ENCODE measurements at places on chromosomes 2 and 18. TPM values are rescaled to one million over a fixed set of nuclear protein-coding genes. Genes with fewer than 3 reads are reported as not detected.

GRCh38 chr18:12159446-12159845 is 65.8 kb downstream of the ANKRD62 start:
- H3K4me3 ChIP-seq: no peak overlapping the region
- H3K4me1 ChIP-seq: no peaks in the 10 kb centered on the region

GRCh38 chr2:151928380-151928779 is 100.2 kb upstream of the ARL5A start:
- DNase-seq: no peak
- H3K4me1 ChIP-seq: no peaks in the 10 kb centered on the region
- no peaks in the 10 kb centered on the region for H3K27me3 ChIP-seq
- no peak overlapping the region for H3K27ac ChIP-seq
- H3K4me3 ChIP-seq: no peak overlapping the region

RGPD4 gene
- total RNA-seq: 0.11 TPM

HYCC2 gene
- total RNA-seq: 34.8 TPM

DNA sequence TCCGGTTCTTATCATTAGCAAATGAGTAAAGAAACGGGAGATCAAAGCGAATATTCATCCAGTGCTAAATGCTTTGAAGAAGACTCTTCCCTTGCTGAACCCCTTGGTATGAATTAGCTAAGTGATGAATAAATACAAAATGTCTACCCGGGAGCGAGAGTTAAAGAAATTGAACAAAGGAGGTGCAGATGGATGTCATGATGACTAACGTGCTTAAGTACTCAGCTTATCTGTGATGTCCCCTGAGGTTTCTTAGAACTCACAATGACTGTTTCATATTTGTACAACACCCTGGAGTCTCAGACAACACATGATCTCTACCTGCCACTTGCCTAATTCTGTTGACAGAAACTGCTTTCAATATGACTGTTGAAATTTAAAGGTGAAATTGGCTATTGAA is 148.5 kb downstream of the TMEM200C start:
- H3K4me3 ChIP-seq: no peak overlapping the region
- no peaks in the 10 kb centered on the region for H3K4me1 ChIP-seq
- H3K36me3 ChIP-seq: no peaks in the 10 kb centered on the region
- no peaks in the 10 kb centered on the region for H3K27me3 ChIP-seq

DNA sequence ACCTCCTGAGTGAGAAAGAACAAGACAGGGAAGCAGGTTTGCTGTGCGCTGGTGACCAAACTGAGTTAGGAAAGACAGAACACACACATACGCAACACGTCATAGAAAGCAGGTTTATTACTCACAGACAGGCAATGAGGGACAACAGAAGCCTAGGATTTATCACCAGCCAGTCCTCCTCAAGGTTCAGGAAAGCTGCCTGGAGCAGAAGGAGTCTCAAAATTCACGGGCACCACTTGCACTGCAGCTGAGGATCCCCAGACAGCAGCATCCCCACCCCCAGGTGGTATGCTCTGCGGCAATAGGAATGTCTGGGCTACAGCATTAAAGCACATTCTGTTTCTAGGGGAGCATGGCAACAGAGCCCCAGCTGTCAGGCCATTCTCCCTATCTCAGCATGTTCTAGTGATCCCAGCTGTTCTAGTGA is 284.4 kb upstream of the RGPD4 start:
- H3K4me1 ChIP-seq: no peaks in the 10 kb centered on the region
- DNase-seq: no peak
- H3K36me3 ChIP-seq: no peaks in the 10 kb centered on the region

IDH1 gene
- 20.4 TPM for total RNA-seq

DNA sequence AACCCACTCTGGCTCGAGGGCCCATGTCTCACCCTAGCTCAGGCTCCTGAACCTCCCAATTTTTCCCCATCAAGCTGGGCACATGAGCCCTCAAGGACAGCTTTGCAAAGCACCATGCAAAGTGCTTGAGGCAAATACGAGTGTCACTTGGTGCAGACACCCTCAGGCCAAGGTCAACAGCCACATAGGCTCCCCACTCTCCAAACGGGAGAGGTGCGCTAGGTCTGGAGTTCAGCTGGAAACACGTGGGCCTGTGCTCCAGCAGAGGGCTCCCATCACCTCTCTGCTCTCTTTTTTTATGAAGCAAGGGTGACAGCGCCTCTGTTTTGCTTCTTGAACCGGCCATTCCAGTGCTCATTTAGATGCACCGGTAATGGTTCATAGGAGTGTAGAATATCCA is 11.9 kb upstream of the ARHGAP25 start:
- DNase-seq: no peak
- no peak overlapping the region for H3K4me3 ChIP-seq
- no peak overlapping the region for H3K27ac ChIP-seq
- no peaks in the 10 kb centered on the region for H3K27me3 ChIP-seq
- no peaks in the 10 kb centered on the region for H3K36me3 ChIP-seq
- peaks cover 85% of the 10 kb centered on the region for H3K4me1 ChIP-seq

DNA sequence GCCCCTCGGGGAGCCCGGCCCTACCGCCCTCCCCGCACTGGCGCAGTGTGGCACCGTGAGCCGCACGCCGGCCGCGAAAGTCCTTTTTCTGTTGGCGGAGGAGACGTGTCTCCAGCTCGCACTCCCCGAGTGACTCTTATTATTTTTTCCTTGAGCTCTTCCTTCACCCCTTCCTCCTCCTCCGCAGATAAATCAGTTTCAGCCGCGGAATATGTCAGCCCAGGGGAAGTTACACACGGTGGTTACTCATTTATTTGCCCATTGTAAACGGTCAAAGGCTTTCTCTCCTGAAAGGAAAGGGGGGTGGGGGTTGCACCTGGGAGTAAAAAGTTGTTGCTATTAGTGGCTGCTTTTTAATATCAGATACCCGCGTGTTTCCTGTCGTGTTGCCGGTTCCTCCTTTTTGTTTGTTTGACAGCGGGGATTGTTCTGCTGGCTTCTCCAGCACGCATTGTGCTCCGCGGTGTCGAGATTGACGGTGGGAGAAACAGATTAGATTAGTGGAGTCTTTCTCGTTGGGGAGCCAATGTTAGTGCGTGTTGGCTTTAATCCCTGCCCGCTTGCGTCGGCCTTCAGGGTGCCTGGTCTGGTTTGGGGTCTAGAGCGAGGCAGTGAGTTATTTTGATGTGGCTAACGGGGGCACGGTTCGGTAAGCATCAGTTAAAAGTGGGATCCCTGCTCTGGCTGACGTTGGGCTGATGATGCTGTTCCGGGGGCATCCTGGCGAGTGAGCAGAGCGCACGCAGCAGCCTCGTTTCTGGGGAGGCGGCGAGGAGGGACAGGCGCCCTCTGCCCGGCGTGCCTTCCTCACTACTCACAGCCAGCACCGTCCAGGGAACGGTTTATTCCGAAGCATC is 1.6 kb downstream of the CRIM1 start:
- peaks cover 13% of the 10 kb centered on the region for H3K4me1 ChIP-seq
- no peaks in the 10 kb centered on the region for H3K27me3 ChIP-seq
- no peaks in the 10 kb centered on the region for H3K36me3 ChIP-seq

ITGB6 gene
- total RNA-seq: not detected

DNA sequence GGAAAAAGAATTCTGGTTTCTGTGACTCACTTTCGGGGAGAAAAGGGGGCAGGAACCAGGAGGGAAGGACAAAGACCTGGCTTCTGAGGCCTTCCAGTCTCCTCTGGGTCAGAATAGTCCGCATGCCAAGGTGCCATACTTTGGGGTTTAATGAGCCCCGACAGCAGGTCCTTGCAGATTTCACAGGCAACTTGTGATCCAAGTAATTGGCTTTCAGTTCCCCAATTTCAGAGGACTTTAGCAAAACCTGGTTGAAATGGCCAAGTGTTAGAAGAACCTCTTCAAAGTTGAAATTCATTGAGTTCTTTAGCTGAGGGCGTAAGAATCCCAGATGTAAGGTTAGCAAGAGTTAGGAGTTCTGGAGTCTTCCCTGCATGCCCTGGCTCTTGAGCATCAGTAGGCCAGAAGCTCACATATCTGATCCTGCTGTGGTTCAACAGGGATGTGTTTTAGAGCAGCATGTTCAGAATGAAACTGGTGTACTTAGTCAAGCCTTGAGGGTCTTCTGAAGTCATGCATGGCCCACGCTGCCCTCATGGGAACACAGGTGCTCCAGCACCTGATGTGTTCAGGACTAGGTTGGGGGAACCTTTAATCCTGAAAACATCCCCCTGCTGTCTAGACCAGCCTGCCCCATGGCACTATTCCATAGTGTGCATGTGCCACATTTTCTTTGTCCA is 143.0 kb downstream of the NUP35 start:
- no peak overlapping the region for H3K27ac ChIP-seq
- H3K27me3 ChIP-seq: no peaks in the 10 kb centered on the region
- no peaks in the 10 kb centered on the region for H3K4me1 ChIP-seq

COLEC12 gene
- total RNA-seq: 0.35 TPM

CSRNP3 gene
- not detected for total RNA-seq

GRCh38 chr18:42931491-42931890 is 184.0 kb downstream of the RIT2 start:
- no peaks in the 10 kb centered on the region for H3K4me1 ChIP-seq
- H3K27ac ChIP-seq: no peak overlapping the region
- no peaks in the 10 kb centered on the region for H3K27me3 ChIP-seq
- DNase-seq: no peak

AGXT gene
- total RNA-seq: not detected

DNA sequence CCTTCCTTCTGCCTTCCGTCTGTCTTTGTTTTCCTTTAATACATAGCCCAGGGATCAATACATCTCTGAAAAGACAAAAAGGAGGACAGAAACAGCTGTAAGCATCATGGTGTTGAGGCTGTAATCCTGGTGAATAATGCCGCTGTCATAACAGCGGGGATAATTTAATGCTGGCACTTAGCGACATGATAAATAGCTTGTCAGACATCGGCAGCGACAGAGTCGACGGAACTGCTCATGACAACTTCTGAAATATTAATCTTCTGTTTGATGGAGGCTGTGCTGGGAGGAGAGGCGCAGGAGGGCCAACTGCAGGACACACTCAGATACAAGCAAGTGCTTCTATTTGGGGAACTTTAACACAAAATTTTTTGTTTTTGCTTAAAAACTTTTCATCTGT is 602.2 kb downstream of the GALR1 start:
- no peaks in the 10 kb centered on the region for H3K27me3 ChIP-seq
- no peak overlapping the region for H3K4me3 ChIP-seq
- H3K27ac ChIP-seq: no peak overlapping the region

FAM237A gene
- not detected for total RNA-seq

DNA sequence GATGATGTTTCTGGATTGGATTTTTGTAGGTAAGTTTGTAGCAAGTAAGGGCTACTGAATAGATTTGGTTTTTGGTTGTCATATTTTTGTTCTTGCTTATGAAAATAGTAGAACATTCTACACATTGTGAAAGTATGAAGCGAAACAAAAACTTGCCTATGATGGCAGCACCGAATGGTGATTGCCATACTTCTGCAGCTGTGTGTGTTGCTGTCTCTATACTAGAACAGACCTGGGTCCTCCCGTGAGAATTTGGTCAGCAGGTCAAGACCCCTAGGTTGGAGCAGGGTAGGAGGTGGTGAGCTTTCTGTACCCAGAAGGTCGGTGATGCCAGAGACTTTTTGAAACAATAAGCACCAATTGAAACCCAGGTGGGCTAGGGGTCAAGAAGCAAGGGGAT is 322.6 kb downstream of the PRKCE start:
- H3K36me3 ChIP-seq: no peaks in the 10 kb centered on the region
- no peak overlapping the region for H3K27ac ChIP-seq

TUBB8B gene
- not detected for total RNA-seq

GRCh38 chr18:58762781-58763171 is 91.5 kb downstream of the MALT1 start:
- no peak for DNase-seq
- no peak overlapping the region for H3K4me3 ChIP-seq
- H3K27me3 ChIP-seq: no peaks in the 10 kb centered on the region
- no peaks in the 10 kb centered on the region for H3K36me3 ChIP-seq

GRCh38 chr2:203471323-203471722 is 63.8 kb downstream of the RAPH1 start:
- no peak for DNase-seq
- no peaks in the 10 kb centered on the region for H3K27me3 ChIP-seq
- no peaks in the 10 kb centered on the region for H3K4me1 ChIP-seq
- H3K4me3 ChIP-seq: no peak overlapping the region
- H3K36me3 ChIP-seq: no peaks in the 10 kb centered on the region

CLEC4F gene
- total RNA-seq: 0.19 TPM

- H3K27me3 ChIP-seq: no peaks in the 10 kb centered on the region
- no peak overlapping the region for H3K4me3 ChIP-seq
- no peaks in the 10 kb centered on the region for H3K4me1 ChIP-seq
- no peak overlapping the region for H3K27ac ChIP-seq
- DNase-seq: no peak
- H3K36me3 ChIP-seq: no peaks in the 10 kb centered on the region
Observed at GRCh38 chr2:96105152-96105915, 11.0 kb downstream of the ADRA2B start.

- H3K4me3 ChIP-seq: no peak overlapping the region
- H3K27ac ChIP-seq: no peak overlapping the region
- no peaks in the 10 kb centered on the region for H3K36me3 ChIP-seq
- no peak for DNase-seq
- no peaks in the 10 kb centered on the region for H3K4me1 ChIP-seq
Observed at GRCh38 chr2:105959357-105959756, 214.6 kb downstream of the NCK2 start.

DNA sequence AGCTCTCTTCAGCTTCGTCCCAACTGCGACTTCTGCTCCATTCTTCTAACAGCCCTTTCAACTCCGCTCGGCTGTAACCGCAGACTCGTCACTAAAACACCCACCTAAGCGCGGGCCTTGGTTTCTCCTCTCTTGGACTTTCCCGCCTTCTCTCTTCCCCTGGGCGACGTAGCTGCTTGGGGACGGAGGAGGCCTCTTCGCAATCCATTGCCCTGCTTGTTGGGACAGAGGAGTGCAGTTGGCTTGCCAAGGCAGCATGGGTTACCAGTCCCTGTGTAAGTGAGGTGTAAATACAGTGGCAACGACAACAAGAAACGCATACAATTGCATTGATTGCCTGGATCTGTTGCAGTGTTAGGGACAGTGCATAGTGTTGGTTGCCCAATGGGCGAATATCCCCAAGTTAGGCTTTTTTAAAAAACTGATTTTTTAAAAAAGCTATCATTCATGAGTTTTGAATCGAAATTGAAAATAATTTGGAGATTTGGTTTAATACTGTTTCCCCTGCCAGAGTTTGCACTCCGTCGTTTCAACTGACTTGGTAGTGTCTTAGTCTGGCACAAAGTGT is 484 bp upstream of the DARS1 start:
- H3K4me1 ChIP-seq: no peaks in the 10 kb centered on the region
- no peaks in the 10 kb centered on the region for H3K27me3 ChIP-seq
- peak overlapping the region; percentile 82 for H3K4me3 ChIP-seq
- H3K36me3 ChIP-seq: no peaks in the 10 kb centered on the region
- H3K27ac ChIP-seq: peak overlapping the region; percentile 95
- DNase-seq: no peak

DNA sequence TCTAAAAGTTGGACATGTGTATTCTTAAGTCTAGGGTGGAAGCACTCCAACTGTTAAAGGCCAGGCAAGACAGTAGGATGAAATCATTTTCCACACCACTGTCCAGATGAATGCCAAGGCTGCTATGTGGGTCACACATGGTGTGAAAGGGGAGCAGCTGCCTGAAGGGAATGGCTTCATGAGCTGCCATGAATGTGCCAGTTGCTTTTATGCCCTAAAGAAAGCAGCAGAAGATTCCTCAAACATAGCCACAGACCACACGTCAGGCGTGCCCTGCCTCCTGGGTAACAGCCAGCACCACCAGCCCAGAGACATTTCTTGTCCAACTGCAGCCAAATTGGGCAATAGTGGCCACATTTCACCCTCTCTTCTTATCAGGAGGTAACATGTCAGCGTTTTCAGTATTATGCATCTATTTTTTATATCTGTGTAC is 130.2 kb downstream of the MTCL1 start:
- H3K36me3 ChIP-seq: no peaks in the 10 kb centered on the region
- no peak overlapping the region for H3K4me3 ChIP-seq
- no peaks in the 10 kb centered on the region for H3K27me3 ChIP-seq
- DNase-seq: no peak
- no peak overlapping the region for H3K27ac ChIP-seq
